ENCODE measurements at places on chromosomes 6 and 20.

- DNase-seq, result no peak
Measured at GRCh38 chr6:79030511-79030910, 47.5 kb downstream of the PHIP start.

DNA sequence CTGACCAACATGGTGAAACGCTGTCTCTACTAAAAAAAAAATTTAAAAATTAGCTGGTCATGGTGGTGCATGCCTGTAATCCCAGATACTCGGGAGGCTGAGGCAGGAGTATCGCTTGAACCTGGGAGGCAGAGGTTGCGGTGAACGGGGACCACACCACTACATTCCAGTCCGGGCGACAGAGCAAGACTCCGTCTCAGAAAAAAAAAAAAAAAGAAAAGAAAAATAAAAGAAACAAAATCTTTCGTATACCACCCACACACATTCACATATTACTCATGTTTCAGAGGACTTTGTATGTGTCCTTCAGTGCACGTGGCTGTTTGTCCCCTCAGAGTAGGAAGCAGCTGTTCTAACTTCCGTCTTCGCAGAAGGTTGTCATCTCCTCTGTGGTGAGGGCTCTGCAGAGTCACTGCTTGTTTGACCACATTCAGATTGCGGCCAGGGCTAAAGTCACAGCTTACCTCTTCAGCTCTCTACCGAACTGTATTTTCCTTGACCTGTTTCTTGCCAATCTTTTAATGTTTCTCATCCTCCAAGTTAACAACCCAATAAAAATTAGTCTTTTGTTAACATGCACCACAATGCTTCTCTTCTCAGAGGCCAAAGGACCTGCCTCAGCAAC, 36.6 kb upstream of the HIVEP1 start:
- no peak for DNase-seq

DNA sequence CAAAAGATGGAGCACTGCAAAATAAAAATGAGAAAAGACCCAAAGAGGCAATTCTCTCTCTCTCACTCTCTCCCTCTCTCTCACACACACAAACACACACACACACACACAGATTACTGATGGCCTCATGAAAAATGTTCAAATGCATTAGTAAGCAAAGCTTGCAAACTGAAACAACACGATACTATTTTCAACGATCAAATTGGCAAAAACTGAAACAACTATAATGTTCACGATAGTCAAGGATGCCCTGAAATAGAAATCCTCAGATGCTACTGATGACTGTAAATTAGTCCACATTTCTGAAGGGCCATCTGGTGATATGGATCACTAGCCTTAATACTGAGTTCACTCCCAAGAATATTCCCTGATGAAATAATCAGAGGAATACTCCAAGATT, 100.8 kb downstream of the TRERF1 start:
- DNase-seq, result no peak

- DNase-seq, result no peak
Measured at GRCh38 chr20:16262594-16262993, 310.7 kb downstream of the KIF16B start.

DNA sequence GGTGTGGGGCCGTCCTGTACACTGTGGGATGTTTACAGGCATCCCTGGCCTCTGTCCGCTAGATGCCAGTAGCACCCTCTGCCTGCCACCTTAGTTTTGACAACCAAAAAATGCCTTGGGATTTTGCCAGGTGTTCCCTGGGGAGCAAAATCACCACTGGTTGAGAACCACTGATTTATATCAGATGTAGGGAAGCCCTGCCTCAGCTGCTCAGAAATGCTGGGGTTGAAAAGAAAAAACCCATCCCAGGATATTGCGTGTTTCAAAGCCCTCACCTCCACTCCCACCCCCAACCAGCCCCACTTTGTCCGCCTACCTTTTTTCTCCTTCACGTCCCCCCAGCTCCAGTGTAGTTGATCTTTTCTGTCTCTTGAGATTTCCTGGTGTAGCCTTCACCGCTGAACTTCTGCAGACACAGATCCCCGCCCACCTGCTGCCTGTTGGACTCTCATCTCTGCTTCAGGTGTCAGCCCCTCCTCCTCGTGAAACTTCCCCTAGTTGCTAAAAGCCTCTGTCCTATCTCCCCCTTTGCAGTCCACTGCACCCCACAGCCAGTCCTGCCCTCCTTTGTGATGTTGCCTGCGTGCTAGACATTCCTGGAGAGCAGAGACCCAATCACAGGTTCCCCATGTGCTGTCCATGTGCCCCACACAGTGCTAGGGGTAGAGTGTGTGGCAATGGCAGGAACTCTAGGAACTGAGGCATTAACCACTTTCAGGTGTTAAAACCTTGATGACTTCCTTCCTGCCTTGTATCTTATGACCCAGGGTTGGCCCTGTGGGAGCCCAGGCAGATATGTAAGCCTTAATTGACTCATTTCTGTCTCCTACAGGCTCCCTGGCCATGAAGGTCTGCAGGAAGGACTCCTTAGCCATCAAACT, 98.9 kb downstream of the TBC1D7 start:
- DNase-seq, result peak; percentile 14

DNA sequence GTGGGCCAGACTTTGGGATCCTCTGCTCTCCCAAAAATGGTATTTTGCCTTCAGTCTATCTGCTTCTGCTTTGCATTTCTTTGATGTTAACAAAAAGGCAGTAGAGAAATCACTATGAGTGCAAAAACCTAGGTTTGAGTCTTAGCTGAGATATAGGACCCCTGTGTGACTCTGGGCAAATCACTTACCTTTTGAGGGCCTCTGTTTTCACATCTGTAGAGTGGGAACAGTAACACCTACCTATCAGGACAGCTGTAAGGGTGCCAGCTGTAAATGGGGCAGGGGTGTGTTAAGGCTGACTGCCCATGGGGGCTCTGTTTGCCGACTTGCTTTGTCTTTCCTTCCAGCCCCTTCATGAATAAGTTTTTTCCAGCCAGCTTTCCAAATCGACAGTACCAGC, 30.4 kb downstream of the HM13 start:
- DNase-seq, result no peak
